MCF 10A (cell line): ENCODE measurements at places on chromosomes 2 and 18. TPM values are rescaled to one million over a fixed set of nuclear protein-coding genes. Genes with fewer than 3 reads are reported as not detected.

DYSF gene
- 2.0 and 2.1 TPM in 2 replicates for total RNA-seq

DUSP2 gene
- 1.3 and 3.3 TPM in 2 replicates for total RNA-seq

LINC00305 gene
- not detected in 2 replicates for total RNA-seq

UGT1A3 gene
- not detected in 2 replicates for total RNA-seq

DNA sequence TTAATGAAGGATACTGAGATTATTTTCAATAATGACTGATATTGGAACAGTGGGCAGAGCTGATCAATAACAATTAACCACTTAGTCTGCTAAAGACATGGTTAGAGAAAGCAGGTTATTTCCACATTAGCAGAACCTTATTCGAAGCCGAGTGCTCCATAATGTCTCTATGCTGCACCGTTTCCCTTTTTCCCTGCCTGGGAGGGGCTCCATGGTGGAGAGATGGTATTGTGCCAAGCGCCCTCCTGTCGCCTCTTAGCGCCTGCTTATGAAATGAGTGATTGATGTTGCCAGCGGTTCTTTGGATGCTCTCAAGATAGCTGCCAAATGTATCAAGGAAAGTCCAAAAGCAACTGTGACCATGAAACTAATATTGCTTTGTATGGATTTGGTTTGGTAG, 34.6 kb upstream of the INSIG2 start:
- no peak for DNase-seq

- no peak for DNase-seq
Measured at GRCh38 chr2:195027947-195028346, 629.1 kb upstream of the SLC39A10 start.

DNA sequence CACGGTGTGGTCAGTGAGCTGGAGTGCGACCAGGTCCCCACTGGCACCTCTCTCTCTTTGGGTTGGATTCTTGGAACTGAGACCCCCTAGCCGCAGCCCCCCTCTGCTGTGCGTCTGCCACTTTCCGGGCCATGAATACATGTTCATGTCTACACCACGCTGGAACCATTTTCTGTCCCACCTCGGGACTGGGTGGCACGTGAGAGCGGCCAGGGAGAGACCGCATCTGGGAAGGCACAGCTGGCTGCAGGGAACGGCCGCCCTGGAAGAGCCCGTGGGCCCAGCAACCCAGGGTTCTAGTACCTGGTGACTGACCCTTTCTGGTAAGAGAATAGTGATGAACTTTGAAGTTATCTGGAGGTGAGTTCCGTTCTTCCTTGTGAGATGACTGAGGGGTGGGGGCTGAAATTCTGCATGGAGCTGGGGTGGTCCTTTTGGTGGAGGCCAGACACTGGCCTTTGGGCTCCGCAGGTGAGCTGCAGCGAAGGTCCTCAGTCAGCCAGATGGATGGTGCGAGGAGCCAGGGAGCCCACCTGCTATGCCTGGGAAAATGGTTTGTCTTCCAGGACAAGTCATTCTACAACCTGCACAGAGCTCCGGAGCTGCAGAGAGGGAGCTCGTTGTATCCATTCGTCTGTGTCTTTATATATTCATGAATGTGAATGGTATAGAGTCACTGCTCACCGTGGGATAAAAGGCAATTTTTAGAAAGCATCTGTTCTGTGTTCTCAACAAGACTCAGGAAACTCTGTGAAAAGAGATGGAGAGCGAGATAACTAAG, 223.5 kb downstream of the NDUFA10 start:
- DNase-seq: no peak

DNA sequence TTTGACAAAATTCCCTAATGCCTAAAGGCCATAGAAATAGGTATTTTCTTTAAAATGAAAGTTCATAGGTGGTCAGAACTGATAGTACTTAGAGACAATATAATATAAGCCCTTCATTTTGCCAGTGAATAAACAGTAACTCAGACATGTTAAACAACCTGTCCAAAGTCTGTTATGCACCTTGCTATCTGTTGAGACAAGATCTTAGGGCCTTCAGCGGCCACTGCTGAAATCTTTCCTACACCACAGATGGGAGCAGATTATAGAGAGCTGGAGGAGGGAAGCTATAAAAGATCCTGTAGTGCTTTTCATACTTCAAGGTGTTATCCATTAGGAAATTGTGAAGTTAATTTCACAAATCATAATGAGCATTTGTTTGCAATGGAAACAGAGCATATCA, 13.8 kb downstream of the CERKL start:
- no peak for DNase-seq

GRCh38 chr2:82256983-82257632, 1952.6 kb upstream of the LRRTM1 start:
- no peak for DNase-seq

- no peak for DNase-seq
Measured at GRCh38 chr2:3522961-3523421, 3.7 kb upstream of the ADI1 start.
